ENCODE measurements at places on chromosomes 4 and X.

- no peak for DNase-seq
Observed at GRCh38 chr4:82851885-82852750, 38.8 kb downstream of the SEC31A start.

GRCh38 chr4:91298824-91299223 lies 1004.9 kb upstream of the GRID2 start:
- no peak for DNase-seq

DNA sequence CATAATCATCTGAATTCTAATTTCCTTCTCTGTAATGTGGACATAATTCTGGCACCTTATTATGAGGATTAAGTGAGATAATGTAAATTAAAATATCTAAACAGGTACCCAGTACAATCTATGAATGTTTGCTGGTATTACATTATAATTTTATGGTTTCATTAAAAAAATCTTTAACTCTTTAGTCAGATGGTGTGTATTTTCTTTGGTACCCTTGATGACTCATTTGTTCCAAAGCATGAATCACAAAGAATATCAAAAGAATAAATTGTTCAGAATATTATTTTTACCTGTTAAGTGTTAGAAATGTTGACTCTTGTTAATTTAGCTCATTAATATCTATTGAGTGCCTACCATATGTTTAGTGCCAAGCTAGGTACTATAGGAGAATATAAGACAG lies 74.3 kb downstream of the SNX25 start:
- no peak for DNase-seq

DNA sequence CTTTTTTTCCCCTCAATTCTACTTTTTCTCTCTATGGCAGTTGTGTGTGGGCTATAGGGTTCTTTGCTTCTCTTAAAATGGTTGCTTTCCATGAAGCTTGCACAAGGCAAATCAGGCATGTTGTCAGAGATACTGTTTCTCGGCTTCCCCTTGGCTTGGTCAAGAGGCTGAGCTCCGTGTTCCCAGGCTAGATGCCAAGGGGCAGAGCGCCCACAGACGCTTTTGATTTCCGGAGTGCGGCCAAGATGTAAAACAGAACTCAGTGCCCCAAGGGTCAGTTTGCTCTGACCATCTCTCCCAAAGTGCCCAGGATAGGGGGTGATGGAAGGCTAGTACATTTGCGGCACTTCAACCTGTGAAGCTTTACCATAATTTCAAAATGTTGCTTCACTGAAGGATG lies 64.2 kb upstream of the DIPK2B start:
- DNase-seq: no peak

GRCh38 chrX:70613295-70613694 lies 168.7 kb downstream of the DLG3 start:
- DNase-seq: no peak

DNA sequence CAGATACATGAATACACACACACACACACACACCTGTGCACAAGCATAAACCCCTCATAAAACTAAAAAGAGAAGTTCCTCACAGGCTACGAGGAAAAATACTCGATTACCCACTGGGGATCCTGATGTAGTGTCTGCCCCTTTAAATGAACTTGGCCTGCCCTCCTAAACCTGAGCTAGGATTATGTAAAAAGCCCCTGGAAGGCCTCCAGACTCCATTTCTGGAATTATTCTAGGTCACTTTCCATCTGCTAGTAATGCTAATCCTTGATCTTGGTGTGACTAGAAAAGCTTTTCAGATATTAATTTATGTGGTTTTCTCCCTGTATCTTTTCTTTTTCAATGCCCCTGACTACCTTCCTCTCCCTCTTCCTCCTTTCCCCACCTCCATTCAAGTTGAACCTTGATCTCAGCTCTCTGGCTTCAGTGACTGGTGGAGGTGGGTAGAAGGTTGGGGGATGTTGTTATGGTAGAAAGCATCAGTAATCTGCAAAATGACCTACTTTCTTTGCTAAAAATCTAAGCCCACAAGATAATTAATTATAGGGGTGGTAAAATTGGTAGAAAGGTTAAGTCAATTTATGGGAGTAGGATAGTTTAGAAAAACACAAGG lies 25.5 kb upstream of the ZNF330 start:
- DNase-seq: no peak

Measured in T-cell (primary cell).